Amniotic epithelial cell (primary cell): ENCODE measurements at places on chromosomes 13 and 19.

- peak; percentile 91 for DNase-seq
Measured at GRCh38 chr19:932648-933552, 7.1 kb downstream of the ARID3A start.

DNA sequence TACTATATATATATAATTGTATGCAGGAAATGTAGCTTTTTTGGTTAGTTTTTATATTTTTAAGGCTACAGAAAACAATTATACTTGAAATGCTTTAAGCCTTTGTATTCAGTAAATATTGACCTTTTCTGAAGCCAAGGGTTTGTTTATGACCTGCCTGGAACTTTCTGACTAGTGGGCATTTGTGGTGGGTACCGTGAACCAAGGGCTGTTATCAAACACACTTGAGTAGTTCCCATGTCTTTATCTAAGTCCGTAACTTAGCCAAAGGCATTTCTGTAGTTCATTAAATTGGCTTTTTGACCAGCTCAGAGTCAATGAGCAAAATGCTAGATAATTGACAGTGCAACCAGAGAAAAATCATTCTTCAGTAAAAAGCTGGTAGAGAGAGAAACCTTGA is 1444.2 kb upstream of the SLC10A2 start:
- DNase-seq = no peak

DNA sequence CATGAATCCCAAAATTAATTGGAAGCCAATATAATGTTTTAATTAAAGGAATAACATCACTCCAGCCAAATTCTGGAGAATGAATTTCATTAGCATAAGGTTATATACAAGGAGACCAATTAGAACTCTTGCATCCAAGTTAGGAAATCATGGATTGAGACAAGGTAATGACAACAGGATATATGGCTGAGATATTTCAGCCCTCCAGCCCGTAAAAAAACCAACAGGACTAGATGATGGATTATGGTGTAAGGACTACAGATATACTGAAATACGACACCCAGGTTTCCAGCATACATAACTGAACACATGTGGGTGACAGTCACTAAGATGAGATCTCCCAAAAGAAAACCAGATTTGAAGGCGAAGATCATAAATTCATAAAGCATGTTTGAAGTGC is 56.5 kb downstream of the TSC22D1 start:
- no peak for DNase-seq

DNA sequence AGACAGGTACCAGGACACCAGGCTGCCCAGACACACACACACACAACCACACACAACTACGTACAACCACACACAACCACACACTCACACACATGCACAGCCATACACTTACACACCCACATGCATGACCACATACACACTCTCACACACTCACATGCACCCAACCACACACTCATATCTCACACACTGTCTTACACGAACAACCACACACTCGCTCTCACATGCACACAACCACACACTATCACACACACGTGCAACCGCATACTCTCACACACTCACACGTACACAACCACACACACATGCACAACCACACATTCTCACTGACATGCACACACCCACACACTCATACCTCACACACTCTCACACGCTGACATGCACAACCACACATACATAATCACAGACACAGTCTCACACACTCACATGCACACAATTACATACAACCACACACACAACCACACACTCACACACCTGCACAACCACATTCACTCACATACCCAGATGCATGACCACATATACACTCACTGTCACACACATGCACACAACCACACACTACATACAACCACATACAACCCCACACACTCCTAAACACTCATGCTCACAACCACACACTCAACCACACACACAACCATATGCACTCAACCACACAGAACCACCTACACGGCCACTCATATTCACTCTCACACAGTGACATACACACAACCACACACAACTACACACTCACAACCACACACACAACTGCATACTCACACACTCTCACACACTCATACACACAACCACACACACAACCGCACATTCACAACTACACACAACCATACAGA is 7.6 kb upstream of the SLC7A10 start:
- no peak for DNase-seq

- no peak for DNase-seq
Measured at GRCh38 chr19:11291991-11292390, 4.0 kb upstream of the TSPAN16 start.

DNA sequence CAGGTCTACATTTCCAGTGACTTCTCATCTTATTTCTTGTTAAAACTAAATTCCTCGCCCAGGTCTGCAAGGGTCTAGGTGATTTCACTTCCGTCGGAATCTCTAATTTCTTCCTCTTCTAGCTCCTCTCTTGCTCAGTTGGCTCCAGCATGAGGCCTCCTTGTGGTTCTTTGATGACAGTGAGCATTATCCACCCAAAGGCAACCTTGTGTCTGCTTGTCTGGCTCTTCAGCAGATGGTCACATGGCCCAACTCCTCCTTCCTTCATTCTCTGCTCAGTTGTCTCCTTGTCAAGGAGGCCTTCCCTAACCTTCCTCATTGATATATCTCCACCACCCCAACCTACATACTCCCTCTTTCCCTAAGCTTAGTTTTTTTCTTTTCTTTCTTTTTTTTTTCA is 1391.4 kb downstream of the EFNB2 start:
- DNase-seq = no peak

GRCh38 chr19:1854542-1855039 is 6.3 kb upstream of the REXO1 start:
- DNase-seq = no peak

DNA sequence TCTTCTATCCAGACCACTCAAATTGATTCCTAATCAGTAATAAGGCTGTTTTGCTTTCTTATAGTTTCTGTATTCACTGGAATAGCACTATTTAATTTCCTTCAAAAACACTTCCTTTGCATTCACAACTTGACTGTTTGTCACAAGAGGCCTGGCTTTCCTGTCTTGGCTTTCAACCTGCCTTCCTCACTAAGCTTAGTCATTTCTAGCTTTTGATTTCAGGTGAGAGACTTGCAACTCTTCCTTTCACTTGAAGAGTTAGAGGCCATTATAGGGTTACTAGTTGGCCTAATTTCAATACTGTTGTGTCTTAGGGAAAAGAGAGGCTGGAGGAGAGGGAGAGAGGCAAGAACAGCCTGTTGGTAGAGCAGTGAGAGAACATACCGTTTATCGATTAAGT is 47.0 kb downstream of the SACS start:
- no peak for DNase-seq

DNA sequence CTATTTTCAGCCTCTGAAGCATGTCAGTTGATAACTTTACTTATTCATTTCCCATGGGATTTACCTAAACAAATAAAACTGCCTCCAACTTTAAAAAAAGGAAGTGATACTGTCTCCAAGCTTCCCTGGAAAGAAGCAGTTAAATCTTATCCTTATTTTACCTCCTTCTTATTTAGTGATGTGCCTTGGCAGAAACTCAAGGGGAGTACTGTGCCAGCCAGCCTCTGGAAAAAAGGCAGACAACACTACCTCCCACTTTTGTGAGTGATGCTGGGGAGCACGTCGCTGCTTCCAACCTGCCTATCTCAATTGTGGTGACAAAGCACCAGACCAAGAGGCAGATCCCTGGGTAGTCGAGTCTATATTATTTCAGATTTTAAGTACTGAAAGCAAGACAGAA is 765.6 kb downstream of the DIAPH3 start:
- DNase-seq = peak; percentile 16

DNA sequence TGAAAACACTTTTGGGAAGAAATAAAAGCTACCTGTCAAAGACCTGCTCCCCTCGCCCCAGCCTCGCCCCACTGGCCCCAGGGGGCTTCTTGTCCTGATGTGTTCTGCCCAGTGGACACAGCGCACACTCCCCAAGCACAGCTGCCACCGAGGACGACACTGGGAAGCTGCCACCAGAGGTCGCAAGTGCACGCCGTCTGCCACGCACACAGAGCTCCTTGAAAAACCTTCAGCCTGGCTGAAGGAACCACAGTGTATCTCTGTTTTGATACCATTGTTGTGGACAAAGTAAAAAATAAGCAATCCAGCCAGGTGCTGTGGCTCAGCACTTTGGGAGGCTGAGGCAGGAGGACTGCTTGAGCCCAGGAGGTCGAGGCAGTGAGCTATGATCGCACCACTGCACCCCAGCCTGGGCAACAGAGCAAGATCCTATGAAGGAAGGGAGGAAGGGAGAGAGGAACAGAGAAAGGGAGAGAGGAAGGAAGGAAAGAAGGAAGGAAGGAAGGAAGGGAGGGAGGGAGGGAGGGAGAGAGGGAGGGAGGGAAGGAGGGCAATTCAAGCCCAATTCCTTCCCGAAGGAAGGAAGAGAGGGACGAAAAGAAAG is 57.3 kb downstream of the CEBPG start:
- peak; percentile 37 for DNase-seq
